Right renal pelvis (tissue), 4 donors: ENCODE measurements at places on chromosomes 13 and 19.

DNA sequence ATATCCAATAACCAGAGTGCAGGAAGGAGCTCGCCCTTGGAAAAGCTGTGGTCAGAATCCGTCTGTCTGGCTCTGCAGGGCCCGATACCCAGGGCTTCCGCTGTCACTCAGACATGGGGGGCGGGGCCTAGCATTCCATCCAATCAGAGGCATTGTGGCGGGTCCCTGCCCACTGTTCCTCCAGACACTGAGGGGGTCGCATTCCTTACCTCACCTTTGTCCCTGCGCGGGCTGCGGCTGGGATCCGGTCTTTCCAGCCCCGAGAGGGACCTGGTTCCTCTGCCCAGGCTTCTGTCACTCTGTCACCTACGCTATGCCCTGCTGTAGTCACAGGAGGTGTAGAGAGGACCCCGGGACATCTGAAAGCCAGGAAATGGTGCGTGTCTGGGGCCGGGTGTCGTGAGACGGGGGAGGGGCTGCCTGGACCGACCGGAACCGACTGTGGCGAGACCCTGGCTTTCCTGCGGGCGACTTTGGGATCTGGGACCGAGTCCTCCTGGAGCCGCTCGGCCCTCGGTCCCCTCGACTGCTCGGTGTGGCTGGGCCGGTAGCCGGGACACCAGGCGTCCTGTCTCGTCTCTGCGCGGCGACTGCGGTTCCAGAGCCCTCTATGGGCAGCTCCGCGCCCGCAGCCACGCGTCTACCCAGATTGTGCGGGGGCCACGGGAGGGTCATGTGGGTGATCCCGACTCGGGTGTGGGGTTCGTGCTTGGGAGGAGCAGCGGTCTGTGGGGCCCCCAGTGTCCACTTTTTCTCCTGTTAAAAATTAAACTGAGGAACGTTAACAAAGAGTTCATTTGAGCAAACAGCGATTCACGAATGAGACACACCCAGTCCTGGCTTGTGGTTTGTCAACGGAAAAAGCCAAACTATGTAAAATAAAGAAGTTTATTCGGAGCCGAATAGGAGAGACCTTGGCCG lies at the start of gene ZNF69:
TSS of gene ZNF69 (plus strand) at position 172 of the 921 bp plus-strand sequence. CDS start at position 314, 142 bp downstream.
- peak; percentile 77 for DNase-seq

DNA sequence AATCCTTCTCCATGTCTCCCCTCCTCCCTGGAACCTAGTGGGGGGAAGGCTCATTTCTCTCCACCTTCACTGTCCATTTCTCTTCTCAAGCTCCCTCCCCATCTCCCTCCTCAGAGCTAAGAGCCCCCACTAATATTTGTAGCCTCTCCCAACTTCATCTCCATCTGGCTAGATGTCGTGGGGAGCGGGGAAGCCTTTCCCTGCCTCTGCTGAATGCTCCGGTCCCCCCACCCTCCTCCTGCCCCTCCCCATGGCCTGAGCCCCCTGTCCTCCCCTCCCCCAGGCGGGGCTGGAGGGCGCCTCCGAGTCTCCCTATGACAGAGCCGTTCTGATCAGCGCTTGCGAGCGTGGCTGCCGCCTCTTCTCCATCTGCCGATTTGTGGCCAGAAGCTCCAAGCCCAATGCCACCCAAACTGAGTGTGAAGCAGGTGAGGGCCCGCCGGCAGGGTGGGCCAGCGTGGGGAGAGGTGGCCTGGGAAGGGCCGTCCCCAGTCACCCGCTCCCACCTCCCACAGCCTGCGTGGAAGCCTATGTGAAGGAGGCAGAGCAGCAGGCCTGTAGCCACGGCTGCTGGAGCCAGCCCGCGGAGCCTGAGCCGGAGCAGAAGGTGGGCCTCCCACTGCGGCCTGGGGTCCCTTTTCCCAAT lies 1.0 kb downstream of the TMEM59L start:
- DNase-seq: no peak

DNA sequence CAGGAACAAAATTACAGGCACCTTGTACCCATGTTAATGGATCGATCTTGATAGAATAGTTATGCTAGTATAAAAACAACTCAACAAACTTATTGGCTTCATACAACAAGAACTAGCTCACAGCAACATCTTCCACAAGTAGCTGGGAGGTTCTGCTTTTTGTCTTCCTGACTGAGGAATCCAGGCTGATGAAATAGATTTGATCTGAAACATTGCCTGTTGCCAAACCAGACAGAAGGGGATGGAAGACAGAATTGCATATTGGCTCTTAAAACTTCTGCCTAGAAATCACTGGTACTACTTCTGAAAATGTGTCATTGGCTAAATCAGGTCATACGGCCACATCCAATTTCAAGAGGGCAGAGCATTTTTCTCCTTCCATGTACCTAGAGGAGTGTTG lies 267.3 kb downstream of the RFC3 start:
- no peak for DNase-seq

GRCh38 chr19:30790056-30790680 lies 418.0 kb downstream of the ZNF536 start:
- no peak for DNase-seq

GRCh38 chr19:36488846-36489117 lies 579 bp downstream of the ZNF566 start:
- DNase-seq: no peak

DNA sequence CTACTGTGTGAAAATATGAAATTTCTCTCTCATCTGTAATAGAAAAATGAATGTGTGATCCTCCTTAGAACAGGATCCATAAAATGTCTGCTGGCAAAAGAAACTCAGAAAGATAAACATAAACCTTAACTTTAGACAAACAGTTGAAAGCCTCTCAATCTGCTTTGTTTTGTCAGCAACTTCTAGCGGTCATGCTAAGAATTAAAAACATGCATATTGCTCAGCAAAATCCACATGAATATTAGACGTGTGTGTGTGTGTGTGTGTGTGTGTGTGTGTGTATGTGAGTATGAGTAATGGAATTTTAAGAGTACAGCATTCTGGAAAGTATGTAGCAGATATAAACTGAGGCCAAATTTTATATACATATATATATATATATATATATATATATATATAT lies 1779.2 kb upstream of the MIR17HG start:
- no peak for DNase-seq

DNA sequence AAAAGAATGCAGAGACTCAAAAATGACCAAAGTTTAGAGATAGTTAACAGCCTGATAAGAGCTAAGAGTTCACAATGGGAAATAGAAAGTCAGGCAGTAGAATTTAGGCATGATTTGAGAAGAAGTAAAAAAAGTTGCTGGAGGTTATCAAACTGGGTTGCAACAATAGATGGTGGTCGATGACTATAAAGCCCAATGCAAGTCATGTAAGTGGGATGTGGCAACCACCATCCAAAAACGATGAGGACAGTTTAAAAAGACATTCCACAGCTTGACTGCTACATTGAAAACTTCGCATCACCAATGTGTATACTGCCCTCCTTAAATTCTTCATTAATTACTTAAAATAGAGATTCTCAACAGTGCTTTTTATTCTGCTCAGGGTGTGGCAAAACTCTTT lies 19.7 kb downstream of the ELF1 start:
- no peak for DNase-seq

GRCh38 chr19:12194827-12195731 lies 32.2 kb downstream of the ZNF136 start:
- peak; percentile 87 for DNase-seq
